ENCODE measurements at places on chromosomes 7 and 10.
A peak's percentile ranks its signal among the peaks of the same experiment; 100 is the strongest.

DNA sequence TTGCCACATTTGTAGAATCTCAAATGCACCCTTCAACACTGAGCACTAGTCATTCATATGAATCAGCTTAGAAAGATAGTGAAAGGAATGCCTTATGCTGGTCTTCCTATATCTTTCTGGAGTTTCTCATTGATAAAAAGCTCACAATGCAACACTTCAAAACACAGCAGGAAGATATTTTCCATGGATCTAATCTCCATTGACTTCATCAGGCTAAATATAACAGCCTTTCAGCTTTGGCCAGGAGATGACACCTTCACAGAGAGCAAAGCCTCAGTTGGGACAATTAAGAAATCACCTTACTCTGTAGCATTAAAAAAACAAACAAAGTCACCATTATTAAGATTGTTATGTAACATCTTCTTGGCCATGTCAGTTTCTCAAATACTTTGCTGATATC, 6.7 kb downstream of the NRP1 start:
- DNase-seq, result no peak

GRCh38 chr10:116132780-116133399, 140.1 kb downstream of the GFRA1 start:
- DNase-seq, result no peak

GRCh38 chr10:29734962-29735627, 100.3 kb upstream of the SVIL start:
- peak; percentile 44 for DNase-seq

DNA sequence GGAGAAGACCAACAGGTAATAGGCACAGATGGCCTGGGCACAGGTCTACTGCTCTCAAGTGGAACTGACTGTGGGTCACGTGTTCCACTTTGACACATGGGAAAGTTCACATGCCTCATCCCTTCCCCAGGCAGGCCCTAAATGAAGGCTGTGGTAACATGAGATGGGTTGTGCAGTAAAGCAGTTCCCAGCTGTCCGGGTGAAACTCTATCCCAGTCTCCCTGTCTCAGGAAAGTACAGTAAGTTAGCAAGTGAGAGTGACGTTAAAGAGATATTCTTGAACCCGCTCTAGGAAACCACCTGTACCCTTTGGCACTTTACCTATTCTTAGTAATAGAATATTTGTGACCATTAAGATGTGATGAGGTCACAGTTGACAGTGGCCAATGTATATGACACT, 343.7 kb upstream of the AOAH start:
- peak; percentile 10 for DNase-seq

GRCh38 chr7:28762651-28763050, 195.5 kb downstream of the TRIL start:
- DNase-seq, result no peak

DNA sequence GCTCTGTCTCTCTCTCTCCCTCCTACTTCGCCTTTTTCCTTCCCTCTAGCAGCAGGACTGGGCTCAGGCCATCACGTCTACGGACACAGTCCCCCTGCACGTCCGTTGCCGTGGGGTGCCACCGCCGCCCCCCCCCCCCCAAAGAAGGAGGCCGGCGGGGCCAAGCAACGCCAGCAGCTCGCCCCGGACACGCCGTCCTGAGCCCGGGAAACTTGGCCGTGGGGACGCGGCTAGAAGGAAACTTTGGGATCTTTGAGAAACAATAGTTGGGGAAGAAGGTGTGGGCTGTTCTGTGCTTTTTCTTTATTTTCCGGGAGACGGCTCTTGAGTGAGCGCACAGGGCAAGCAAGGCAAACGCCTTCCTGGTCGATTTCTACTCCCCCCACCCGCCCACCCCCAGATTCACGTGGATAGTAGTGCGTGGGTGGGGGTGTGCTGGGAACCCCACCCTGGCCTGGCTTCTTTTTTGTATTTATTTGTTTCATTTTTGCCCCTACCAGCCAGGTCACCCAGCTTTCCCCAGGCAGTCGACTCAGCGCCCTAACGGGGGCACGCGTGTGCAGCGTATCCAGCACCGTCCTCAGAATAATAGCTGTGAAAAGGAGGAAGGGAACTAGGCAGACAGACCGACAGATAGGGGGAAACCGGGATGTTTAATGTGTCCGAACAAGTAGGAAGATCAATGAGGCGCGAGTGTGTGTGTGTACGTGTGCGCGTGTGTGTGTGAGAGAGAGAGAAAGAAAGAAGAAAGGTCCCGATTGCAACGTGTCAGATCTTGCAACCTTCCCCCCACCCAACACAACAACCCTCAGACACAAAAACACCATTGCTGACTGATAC, 1.4 kb downstream of the MXI1 start:
- no peak for DNase-seq
